Adrenal gland (tissue), 19 donors: ENCODE measurements at places on chromosomes 7 and 10. TPM values are rescaled to one million over a fixed set of nuclear protein-coding genes. Genes with fewer than 3 reads are reported as not detected.

The WEE2 gene
- polyA plus RNA-seq: 0.09 TPM

The SPDYE5 gene
- polyA plus RNA-seq: not detected

The ZNF786 gene
- polyA plus RNA-seq: 3.5 TPM

The NEURL1 gene
- polyA plus RNA-seq: 2.3 TPM

The PRKCQ gene
- 0.93 TPM for polyA plus RNA-seq
